ENCODE measurements at places on chromosomes 12 and 14.

DNA sequence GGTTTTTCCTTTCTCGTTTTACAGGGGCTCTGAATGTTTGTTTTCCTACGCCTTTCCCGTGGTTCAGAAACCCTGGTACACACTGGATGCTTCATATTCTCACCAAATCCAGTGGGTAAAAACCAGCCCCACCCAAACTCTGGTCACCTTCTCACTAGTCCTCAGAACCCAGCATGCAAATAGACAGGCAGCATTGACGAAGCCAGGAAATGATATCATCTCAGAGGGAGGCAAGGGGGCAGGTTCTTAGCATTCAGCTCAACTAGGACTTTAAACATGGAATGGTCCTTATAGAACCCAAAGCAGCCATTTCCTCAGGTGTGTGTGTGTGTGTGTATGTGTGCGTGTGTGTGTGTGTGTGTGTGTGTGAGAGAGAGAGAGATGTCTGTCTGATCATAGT, 142.0 kb downstream of the KCNK10 start:
- H3K4me3 ChIP-seq, result no peak overlapping the region
- no peak for DNase-seq
- H3K4me1 ChIP-seq, result no peaks in the 10 kb centered on the region
- no peaks in the 10 kb centered on the region for H3K27me3 ChIP-seq

- peaks cover 20% of the 10 kb centered on the region for H3K4me1 ChIP-seq
- H3K27ac ChIP-seq, result peak overlapping the region; percentile 97
- H3K27me3 ChIP-seq, result no peaks in the 10 kb centered on the region
- H3K4me3 ChIP-seq, result peak overlapping the region; percentile 78
- no peak for DNase-seq
- H3K36me3 ChIP-seq, result no peaks in the 10 kb centered on the region
Measured at GRCh38 chr12:55925870-55926737, 1.6 kb downstream of the PYM1 start.

GRCh38 chr14:95327558-95328374, 8.1 kb upstream of the CLMN start:
- no peaks in the 10 kb centered on the region for H3K27me3 ChIP-seq
- no peak overlapping the region for H3K4me3 ChIP-seq
- DNase-seq, result no peak
- no peak overlapping the region for H3K27ac ChIP-seq
- no peaks in the 10 kb centered on the region for H3K4me1 ChIP-seq
- H3K36me3 ChIP-seq, result no peaks in the 10 kb centered on the region

DNA sequence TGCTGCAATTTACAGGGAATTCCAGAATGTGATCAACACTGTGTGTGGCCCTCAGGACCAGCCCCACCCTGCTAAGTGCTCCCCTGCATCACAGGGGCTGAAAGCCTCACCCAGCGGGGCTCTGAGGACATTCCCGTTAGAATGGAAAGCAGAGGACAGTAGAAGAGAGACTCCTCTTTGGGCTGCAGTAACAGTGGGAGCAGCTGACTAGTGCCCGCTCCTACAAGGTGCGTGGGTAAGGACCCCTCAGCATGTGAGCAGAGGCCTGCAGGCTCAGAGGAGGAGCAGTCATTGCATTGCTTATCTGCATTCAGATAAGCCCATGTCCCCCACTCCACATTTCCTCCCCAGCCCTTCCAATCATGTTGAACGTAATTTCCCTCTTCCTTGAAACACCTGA, 120.1 kb downstream of the ITPR2 start:
- no peak overlapping the region for H3K4me3 ChIP-seq
- H3K27me3 ChIP-seq, result no peaks in the 10 kb centered on the region
- H3K27ac ChIP-seq, result no peak overlapping the region

- DNase-seq, result peak; percentile 22
- H3K4me3 ChIP-seq, result peak overlapping the region; percentile 93
- no peaks in the 10 kb centered on the region for H3K36me3 ChIP-seq
- peaks cover 8% of the 10 kb centered on the region for H3K4me1 ChIP-seq
- no peaks in the 10 kb centered on the region for H3K27me3 ChIP-seq
Measured at GRCh38 chr14:74302152-74302628, 544 bp downstream of the ABCD4 start.

GRCh38 chr14:68404652-68405183, 388.1 kb downstream of the ZFP36L1 start:
- no peak for DNase-seq
- H3K27ac ChIP-seq, result peak overlapping the region; percentile 45
- H3K4me3 ChIP-seq, result no peak overlapping the region
- H3K4me1 ChIP-seq, result peaks cover 36% of the 10 kb centered on the region
